ENCODE measurements at places on chromosomes 13 and 19.

DNA sequence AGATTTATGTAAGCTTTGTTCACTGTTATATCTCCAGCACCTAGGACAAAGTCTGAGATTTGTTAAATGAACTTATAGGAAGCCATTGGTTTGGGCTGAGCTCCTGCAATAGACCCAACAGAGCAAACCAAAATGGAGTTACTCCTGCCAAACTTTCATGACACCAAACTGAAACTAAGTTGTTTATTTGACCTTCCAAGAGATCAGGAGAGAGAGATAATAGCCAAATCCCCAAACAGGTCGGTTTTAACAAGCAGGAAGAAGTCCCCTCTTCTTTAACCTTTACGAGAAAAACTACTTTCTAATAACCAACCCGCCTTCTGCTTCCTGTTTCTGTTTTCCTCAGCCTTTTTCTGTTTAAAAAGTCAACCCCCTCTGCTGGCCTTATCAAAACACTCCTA, 54.9 kb upstream of the ATP12A start:
- no peak for DNase-seq

DNA sequence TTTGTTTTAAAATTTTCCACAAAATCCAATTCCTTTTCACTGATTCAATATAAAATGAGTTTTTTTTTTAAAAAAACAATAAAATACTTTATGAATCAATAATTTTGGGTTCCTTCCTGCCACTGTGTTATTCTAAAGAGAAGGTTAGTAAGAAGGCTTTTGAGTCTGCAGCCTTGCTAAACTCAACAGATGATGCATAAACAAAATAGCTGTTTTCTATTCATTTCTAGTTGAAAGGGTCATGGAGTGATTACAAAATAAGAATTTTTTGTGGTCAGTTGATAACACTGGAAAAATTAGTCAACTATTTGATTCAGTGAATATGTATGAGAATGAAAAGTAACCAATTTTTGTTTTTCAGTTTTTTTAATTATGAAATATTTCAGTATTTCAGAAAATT, 169.9 kb downstream of the VWA8 start:
- DNase-seq, result no peak

DNA sequence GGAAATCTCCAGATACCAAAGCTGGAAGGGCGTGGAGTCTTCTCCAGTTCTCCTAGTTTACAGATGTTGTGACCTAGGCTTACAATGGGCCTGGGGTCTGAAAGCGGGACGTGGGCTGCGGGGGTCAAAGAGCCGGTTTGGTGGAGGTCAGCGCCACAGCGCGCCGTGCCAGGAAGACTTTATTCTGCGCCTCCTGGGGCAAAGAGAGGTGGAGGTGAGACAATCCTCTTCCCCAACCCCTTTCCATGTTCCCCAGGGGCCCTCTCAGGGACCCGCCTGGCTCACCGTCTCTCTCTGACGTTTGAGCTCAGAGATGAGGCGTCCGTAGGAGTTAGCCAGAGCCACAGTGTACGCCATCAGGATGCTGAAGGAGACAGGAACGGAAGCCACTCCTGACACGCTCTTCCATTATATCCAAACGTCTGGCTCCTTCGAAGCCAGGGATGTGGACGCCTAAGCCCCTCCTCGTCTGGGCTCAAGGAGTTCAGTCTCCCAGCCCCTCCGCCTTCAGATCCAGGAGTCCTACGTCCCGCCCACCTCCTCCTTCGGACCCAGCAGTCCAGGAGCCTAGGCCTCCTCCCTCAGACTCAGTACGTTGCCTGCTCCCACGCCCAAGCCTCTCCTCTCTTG, 776 bp upstream of the LENG1 start:
- no peak for DNase-seq

GRCh38 chr13:102679449-102680132, 15.3 kb downstream of the METTL21C start:
- DNase-seq, result no peak
